ENCODE measurements at places on chromosomes 5 and 9. TPM values are rescaled to one million over a fixed set of nuclear protein-coding genes. Genes with fewer than 3 reads are reported as not detected.

BAAT gene
- total RNA-seq = 0.96 TPM

DNA sequence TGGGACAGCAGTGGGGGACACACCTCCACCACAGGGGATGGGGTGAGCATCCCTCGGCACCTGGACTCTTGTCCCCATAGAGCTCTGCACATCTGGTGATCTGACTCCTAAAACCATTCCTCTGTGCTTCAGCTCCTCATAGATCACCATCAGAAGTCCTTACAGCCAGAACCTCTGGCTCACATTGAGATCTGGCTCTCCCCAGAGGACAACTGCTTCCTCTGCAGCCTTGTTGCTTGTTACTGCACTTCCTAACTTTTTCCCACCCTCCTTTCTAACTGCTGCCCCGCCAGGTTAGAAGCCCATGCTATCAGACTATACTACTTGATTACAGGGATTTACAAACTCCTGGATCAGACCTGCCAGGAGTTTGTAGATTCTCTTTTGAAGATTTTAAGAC lies 64.5 kb downstream of the ARSB start:
- DNase-seq = no peak

PLCXD3 gene
- total RNA-seq = 22.9 TPM

DNA sequence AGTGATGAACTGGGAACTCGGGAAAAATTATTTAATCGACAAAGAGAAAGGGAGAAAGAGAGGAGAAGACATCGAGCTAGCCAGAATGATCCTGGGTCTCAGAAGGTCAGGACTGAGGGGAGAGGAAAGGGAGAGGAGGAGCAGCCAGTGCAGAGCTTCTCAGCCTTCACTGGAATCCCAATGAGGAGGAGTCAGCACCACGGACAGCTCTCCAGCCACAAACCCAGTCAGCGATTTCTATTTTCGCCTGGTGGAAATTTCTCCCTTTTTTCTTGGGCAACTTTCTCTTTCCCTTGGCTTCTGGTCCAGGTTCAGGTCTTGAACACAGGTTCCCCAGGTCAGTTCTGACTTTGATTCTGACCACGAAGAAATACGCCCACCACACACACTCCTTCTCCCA lies 1.6 kb upstream of the BRINP1 start:
- DNase-seq = no peak

DNA sequence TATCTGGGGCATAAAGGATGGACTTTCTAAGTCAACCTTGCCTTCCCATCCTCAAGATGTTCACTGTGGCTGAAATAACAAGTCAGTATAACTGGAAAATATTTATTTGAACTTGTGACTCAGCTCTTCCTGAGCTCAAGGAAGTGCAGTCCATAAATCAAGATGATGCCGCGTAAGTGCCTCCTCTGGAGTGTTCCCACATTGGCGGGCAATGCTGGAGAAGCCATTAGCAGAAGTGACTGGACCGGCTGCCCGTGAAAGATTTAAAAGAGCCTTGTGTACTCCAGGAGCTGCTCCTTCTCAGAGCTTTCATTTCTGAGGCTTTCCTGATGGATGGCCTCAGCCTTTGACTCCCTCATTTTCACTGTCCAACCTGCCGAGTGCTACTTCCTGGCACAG lies 17.4 kb downstream of the TMOD1 start:
- peak; percentile 44 for DNase-seq

DNA sequence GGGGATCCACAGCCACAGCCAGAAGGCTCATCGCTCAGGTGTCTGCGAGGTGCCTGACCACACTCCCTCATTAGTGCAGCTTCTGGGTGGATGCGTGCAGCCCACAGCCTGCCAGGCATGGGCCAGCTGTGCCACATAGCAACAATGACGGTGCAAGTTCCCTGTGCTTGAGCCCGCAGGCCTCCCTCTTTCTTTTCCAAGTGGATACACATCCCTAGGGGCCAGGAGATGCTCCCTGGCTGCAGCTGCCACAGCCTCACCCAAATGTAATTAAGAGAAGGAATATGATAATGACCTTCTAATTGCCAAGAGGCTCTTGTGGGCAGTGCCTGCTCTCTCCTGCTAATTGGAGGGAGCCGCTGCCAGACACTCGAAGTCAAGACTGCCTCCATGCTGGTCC lies 116.0 kb upstream of the PPP1R26 start:
- no peak for DNase-seq

GRCh38 chr5:18037718-18038117 lies 403.5 kb downstream of the TAF11L14 start:
- DNase-seq = no peak

All from dorsolateral prefrontal cortex (tissue), 122 donors.